ENCODE measurements at places on chromosomes 11 and 22.

DNA sequence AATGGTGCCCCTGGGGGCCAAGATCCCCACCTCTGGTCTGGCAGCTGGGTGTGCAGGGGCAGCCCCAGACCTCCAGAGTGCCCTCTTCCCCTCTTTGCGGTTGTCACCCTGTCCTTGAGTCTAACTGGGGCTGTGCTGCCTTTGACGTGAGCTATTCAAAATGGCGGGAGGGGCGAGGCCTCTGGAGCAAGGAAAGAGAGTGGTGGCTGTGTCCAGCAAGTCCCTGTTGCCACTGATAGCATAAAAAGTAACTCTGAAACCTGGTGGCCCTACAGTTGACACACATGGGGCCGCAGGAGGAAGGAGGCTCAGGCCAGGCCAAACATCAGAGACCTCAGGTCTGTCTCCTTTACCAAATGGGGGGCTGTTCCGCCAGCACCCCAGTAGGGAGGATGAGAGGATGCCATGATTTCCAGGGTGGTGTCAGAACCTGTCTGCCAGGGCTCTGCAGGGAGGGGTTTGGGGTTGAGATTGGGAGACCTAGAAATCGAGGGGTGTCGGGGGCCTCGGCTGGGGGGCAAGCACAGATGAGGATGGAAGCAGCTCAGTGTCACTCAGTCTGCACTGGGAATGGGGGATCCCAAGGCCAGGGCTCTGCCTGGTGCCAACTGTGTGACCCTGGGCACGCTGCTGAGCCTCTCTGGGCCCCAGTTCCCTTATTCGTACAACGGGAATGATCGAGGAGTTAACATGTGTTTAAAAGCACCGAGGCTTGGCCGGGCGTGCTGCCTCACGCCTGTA is 49.2 kb upstream of the KCNQ1OT1 start:
- no peak for DNase-seq

DNA sequence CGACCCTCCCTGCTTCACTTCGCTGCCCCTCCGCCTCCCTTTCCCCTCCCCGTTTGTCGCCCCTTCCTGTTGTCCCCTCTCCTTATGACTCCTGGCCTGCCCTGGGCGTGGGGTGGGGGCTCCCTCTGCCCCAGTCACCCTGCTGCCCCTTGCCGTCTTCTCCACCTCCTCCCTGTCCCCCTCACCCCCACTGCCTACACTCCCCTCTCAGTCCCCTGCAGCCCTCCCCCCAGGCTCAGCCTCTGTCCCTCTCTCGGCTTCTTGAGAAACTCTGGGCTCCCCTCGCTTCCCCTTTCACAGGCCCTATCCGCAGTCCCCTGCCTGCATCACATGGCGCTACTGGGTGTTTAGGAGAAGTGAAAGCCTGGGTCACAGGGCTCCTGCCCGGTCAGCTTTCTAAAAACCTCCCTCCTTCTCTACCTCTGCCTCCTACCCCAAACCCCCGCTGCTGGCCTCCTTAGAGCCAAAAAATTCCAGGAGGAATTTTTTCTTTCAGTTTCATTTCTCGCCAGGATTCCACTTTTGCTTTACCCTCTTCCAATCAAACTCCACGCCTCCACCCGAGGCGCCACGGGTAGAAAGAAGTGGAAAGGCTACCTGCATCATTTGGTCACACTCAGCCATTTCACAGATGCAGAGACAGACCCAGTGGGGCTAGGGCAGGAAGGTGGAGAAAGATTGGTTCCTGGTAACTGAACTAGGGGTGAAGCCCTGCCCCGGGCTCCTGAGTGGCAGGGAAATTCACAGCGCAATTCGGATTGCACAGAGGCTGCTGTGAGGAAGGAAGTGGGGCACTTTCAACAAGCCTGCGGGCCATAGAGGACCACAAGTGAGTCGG is at the start of gene SLC15A3:
TSS of gene SLC15A3 (minus strand) at position 273 of the 838 bp plus-strand sequence. CDS start 625 bp downstream, outside the sequence.
- peak; percentile 45 for DNase-seq

DNA sequence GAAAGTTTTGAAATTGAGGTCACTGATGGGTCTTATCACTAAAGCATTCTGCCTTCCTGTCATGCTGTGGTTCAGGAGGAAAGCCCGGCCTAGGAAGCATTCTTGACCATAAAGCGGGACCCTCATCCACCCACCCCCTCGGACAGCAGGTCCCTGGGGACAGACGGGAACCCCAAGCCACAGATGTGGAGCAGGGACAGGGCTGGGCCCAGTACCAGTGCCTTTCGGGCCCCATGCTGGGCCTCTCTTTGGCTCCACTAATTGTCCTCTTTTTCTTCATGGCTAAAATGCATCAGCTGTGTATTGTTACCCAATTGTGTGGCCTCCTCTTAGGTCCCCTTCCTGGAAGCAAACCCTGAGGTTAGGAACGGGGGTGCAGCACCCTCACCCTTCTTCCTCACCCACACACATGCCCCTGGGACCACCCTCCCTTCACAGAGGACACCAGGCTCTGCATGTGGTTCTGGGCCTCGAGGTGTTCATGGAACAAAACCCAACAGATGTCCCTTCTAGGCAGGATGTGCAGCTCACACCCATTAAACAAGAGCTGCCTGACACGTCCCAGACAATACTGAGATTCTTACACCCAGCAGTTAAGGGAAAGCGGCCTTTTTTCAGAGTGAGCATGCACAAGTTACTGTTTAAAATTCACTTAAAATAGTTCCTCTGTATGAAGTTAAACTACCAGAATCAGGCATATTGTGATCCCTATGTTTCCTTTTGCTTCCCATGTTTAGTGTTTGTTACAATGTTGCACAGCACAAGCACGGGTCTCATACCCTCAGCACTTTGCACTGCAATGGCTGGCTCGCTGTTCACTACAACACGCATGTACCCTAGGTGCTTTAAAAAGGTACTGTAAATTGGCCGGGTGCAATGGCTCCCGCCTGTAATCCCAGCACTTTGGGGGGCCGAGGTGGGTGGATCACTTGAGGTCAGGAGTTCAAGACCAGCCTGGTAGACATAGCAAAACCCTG is 807.6 kb downstream of the BRD1 start:
- no peak for DNase-seq

DNA sequence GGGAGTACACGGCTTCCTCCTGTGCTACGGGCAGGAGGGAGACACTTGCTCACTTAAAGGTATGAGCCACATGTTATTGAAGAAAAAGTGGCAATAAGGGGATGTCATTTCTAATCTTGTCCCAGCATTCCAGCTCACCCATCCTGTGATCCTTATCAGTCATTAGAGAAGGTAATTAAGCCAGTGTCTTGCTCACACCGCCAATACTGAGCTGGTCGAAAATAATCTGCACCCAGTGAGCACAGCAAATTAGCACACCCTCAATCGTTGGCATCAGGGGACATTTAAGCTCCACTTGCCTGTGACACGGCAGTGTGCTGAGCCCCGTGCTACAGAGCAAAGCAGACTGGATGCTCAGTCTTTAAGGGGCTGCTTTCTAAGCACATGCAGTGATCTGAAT is 510.7 kb downstream of the OPCML start:
- no peak for DNase-seq

GRCh38 chr22:42280836-42281235 is 10.4 kb upstream of the TCF20 start:
- DNase-seq, result no peak

GRCh38 chr22:49845666-49846459 is 7.8 kb upstream of the ZBED4 start:
- DNase-seq, result no peak

GRCh38 chr11:108654994-108655631 is 9.8 kb upstream of the DDX10 start:
- DNase-seq, result no peak

- no peak for DNase-seq
These were observed 29.5 kb downstream of the MMP27 start for GRCh38 chr11:102676084-102676483.

DNA sequence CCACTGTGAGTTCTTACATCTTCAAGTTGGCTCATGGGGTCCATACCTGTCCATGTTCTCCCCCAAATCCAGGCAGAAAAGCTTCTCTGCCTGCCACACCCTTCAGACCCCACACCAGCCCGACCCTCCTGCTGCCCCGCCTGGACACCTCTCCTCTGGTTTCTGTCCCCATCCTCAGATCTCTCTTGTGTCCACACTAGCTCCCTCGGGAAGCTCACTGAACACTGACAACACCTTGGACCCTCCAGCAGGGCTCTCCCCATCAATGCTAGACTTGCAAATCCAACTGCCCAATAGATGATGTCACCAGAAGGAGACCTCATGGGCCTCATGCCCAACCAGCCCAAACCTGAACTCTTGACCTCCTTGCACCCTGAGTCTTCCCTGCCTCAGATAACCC is 2.9 kb downstream of the SCARF2 start:
- no peak for DNase-seq

- no peak for DNase-seq
These were observed 165.4 kb downstream of the AASDHPPT start for GRCh38 chr11:106242718-106243415.

GRCh38 chr11:12811861-12812260 is 137.6 kb downstream of the TEAD1 start:
- no peak for DNase-seq

DNA sequence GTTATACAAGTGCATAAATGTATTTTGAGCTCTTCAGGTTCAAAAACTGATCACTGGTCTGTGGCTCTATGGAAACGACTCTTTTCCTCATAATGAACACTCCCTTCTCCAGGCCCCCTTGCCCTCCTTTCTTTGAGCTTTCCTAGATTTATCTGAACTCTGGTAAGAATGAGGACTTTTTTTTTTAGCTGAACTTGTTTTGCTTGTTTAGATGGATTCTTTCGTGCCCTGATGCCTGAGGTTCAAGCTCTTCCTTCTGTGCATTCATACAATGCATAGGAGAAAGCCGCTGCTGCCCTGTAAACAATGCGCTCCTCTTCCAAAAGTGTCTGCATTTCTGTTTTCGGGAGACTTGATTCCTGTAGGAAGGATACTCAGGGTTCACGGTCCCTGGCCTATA is 205.1 kb downstream of the TENM4 start:
- no peak for DNase-seq

DNA sequence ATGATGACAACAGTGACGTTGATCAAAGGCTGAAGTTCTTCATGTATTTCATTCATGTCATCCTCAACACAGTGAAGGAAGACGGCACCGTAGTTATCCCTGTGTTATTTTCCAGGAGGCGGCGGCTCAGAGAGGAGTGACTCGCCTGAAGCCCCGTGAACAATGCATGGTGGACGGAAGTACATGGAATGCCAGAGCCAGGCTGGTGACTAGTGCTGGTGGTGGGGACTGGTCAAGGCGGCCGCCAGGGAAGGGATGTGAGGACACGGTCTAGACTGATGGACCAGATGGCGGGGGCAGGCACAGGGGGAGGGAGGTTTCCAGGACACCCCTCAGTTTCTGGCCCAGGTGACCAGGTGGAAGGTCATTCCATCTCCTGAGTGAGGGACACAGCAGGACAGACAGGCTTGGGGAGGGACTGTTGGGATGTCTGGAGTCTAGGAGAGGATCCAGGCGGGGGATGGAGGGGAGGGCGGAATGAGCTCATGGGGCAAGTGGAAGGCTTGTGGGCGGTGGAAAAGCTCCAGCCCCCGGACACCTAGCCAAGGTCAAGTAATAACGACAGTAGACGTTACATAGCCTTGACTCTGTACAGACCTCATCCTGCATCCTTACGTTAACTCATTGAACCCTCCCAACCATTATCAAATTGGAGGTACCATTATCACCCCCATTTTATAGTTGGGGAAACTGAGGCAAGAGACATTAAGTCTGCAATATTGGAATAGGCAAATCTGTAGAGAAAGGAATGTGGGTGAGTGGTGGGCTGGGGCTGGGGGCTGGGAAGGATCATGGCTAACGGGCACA is 16.0 kb upstream of the PICK1 start:
- no peak for DNase-seq

DNA sequence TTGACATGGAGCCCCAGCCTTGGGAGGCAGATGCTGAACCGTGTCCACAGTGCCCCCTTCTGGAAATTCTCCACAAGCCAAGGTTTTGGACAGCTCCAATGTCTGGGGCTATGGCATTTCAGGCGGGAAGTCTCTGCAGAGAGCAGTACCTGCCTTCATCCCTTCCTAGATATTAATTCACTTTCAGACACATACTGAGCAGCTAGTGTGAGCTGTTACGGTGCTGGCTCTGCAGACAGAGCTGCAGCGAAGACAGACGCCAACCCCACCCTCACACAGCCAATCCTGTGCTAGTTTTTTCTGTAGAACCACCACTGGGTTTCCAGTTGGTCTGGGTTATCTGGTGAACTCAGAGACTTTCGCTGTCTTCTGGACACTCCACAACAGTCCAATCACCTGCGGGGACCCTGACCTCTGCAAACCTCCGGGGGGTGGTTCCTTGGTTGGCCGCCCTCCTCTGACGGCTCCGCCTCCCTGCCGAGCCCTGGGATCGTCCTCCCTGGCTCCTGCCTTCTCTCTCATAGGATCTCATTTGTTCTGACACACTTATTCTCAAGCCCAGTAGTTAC is 9.1 kb downstream of the LMF2 start:
- DNase-seq, result peak; percentile 76

- DNase-seq, result no peak
These were observed 25.6 kb downstream of the SCUBE2 start for GRCh38 chr11:9065607-9066432.

GRCh38 chr11:12502046-12502445 is 124.7 kb downstream of the PARVA start:
- no peak for DNase-seq

GRCh38 chr22:49897015-49897684 is 21.1 kb downstream of the ALG12 start:
- no peak for DNase-seq

DNA sequence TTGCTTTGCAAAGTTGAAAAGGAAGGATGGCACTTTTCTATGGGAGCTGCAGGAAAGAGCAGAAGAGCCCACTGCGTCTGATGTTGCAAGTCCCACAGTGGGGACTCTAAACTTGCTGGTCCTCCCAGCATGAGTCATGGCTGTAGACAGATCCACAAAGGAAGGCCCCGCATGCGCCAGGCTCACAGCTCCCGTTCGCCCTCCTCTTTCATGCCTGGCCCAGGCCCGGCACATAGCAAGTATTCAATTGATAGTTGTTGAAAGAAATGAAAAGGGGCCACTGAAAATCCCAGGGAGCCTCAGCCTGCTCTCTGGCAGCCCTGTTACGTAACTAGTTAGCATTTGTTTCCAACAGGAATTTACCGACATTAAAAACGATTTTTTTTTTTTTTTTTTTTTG is 18.9 kb downstream of the AP1B1 start:
- DNase-seq, result no peak

DNA sequence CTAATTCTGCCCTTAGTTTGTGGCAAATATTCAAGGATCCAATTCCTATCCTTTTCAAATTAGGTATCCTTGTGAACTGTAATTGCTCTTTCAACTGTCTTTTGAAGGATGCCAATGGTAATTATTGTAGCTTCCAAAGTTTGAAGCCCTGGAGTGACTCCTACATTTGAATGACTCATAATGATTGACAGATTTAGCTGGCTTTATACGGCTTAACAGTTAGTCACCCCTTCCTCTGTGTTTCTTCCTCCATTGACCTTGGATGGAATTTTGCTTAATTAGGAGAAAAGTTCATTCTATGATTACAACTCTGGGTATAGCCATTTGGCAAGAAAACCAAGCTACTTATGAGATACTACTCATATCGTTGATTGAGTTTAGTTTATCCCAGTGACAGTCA is 639.3 kb upstream of the KIRREL3 start:
- no peak for DNase-seq

GRCh38 chr11:12270215-12270797 is 107.1 kb upstream of the PARVA start:
- no peak for DNase-seq

GRCh38 chr11:41532413-41532812 is 73.0 kb upstream of the LRRC4C start:
- DNase-seq, result no peak

All from CD4-positive, alpha-beta T cell treated with Interleukin-6 at 100 ng/mL for 8 hours (primary cell).